ENCODE measurements at places on chromosomes 7 and 10. TPM values are rescaled to one million over a fixed set of nuclear protein-coding genes. Genes with fewer than 3 reads are reported as not detected.

Gene MYL7
- not detected for total RNA-seq

Gene AKR1B1
- 134 TPM for total RNA-seq

Gene FAM13C
- total RNA-seq = not detected

Gene MYL10
- not detected for total RNA-seq

Gene PNLIP
- not detected for total RNA-seq

Gene HYAL4
- total RNA-seq = not detected

Gene LIPN
- not detected for total RNA-seq

Gene AOAH
- 30.2 TPM for total RNA-seq

Gene DEPP1
- not detected for total RNA-seq

Gene MTPN
- total RNA-seq = 74.1 TPM

Gene PSD
- 11.9 TPM for total RNA-seq

Gene BPGM
- 26.3 TPM for total RNA-seq

Gene OPN1SW
- total RNA-seq = not detected

Gene PLXNA4
- total RNA-seq = 0.30 TPM

Gene PRR15
- not detected for total RNA-seq

Gene UNCX
- total RNA-seq = not detected

Gene LRRC18
- total RNA-seq = not detected

Gene C10orf53
- not detected for total RNA-seq

Gene SPDYE1
- not detected for total RNA-seq

Gene FAM53B
- 22.2 TPM for total RNA-seq

Gene THSD7A
- not detected for total RNA-seq

Gene FGF8
- not detected for total RNA-seq

Gene RAB19
- 6.5 TPM for total RNA-seq

Measured in naive thymus-derived CD8-positive, alpha-beta T cell (primary cell).